A172 (cell line): ENCODE measurements at places on chromosomes 5 and 9. TPM values are rescaled to one million over a fixed set of nuclear protein-coding genes. Genes with fewer than 3 reads are reported as not detected.

NUDT12 gene
- total RNA-seq: 18.5 and 27.8 TPM in 2 replicates

SPINK1 gene
- total RNA-seq: 0.72 and 55.3 TPM in 2 replicates

MCC gene
- 1.8 and 2.4 TPM in 2 replicates for total RNA-seq

CLK4 gene
- 13.6 and 15.1 TPM in 2 replicates for total RNA-seq

PCDHB14 gene
- 17.6 and 18.2 TPM in 2 replicates for total RNA-seq

CDX1 gene
- total RNA-seq: not detected in 2 replicates
